ENCODE measurements at places on chromosomes 11 and 22.

DNA sequence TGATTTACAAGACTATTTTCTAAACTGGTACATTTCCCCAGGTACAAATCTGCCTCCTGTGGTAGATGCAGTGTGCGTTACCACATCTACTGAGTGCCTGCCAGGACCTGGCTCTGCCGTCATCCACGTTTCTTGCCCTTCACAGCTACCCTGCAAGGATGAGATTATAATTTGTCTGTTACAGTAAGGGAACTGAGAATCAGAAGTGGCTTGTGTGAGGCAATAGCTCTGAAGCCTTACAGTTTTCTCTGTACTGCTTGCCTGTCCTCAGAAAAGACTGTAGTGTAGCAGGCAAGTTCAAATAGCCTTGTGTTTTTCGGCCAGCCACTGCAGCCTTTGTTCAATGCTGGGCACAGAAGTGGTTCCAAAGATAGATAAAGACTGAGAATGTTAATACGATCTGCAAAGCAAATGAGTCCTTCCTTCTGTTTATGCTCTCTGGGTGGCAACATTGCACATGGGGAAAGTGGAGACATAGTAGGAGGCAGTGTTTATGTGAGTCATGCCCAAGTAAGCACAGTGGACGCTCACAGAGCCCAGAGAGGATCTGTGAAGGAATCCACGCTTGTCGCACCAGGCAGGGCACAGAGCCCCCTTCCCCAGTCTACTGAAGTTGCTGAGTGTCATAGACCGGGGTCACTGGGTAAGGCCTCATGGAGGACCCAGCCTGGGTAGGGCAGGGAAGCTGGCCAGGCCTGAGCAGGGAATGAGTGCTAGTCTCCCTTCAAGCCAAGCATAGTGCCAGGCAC, 49.1 kb downstream of the MICAL2 start:
- DNase-seq: no peak

- DNase-seq: no peak
Observed at GRCh38 chr11:86637988-86638387, 34.4 kb downstream of the ME3 start.

DNA sequence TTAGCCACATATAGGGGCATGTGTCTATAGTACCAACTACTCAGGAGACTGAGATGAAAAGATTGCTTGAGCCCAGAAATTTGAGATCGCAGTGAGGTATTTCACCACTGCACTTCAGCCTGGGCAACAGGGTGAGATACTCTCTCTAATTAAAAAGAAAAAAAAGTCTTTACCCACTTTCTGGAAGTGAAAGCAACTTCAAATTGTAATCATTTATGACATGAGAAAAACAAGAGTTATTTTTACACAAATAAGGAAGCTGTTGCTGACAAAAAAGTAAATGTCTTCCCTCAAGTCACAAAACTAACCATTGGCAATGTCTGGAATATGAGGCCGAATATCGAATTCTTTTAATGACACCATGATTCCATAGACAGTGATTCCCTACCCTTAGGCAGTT, 71.4 kb downstream of the GLYATL1 start:
- no peak for DNase-seq

DNA sequence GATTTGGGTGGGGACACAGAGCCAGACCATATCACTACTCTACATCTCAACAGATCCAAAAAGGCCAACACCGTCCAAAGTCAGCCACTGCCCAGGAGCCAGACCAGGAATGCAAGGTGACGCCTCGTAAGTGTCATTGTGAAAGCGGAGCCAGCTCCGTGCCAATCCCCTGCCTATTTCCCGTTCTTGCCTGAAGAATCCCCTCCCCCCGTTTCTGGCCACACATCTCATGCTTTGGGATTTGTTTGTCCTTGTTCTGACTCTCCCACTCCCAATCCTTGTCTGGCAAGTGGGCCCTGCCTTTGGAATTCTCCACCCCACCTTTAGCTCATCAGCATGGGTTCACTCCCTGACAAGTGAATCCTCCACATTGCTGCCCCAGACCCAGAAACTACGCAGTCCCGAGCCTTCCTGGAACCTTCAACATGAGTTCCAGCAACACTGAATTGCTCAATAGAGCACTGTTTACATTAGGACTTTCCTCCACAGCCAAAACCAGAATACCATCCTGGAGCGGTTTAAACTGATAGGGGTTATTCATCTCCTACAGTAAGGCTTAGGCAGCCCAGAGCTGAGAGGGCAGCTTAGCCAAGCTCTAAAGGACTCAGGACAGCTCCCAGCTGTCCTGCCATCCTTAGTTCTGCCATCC, 6.0 kb upstream of the SLC35C1 start:
- peak; percentile 8 for DNase-seq

DNA sequence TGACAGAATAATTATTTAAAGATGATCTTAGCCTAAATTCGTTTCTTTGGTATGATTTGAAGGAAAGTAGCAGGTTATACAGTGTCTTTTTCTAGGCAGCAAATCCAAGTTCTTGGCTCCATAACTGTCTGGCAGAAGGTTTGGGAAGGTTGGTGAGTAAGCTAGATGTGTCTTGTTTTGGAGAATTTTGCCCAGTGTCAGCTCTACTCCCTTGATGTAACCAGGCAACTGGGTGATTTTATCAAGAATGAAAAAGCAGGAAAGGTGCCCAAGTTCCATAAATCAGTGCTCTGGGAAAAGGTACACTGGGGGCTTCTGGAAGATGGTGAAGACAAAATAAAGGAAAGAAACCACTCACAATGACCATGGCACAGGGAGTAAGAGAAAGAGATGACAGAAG, 71.5 kb upstream of the USP47 start:
- DNase-seq: no peak

DNA sequence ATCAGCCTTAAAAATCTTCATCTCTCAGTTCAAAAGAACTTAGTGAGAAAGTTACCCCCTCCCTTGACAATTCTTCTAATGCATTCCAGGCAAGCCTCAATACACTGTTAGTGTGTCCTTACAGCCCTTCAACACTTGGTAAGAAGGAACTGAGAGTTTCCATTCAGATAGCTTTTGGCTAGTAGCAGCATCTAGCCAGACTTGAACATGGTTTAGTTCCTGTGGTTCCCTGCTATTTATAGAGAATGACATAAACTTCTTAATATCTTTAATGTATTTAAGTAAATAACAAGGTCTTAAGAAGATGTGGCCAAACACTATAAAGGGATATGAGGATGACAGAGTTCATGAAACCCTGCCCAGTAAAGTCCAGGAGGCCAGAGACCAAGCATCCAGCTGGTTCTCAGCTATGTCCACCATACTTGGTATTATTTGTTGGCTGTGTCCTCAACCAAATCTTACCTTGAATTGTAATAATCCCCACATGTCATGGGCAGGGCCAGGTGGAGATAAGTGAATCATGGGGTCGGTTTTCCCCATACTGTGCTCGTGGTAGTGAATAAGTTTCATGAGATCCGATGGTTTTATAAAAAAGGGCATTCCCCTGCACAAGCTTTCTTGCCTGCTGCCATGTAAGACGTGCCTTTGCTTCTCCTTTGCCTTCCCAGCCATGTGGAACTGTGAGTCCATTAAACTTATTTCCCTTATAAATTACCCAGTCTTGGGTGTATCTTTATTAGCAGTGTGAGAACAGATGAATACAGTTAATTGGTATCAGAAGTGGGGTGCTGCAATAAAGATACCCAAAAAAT, 132.4 kb downstream of the LARGE1 start:
- DNase-seq: no peak

GRCh38 chr11:84430661-84431060, 1144.5 kb upstream of the CCDC90B start:
- DNase-seq: no peak

GRCh38 chr11:111334532-111335502, 36.5 kb downstream of the POU2AF3 start:
- DNase-seq: peak; percentile 70

DNA sequence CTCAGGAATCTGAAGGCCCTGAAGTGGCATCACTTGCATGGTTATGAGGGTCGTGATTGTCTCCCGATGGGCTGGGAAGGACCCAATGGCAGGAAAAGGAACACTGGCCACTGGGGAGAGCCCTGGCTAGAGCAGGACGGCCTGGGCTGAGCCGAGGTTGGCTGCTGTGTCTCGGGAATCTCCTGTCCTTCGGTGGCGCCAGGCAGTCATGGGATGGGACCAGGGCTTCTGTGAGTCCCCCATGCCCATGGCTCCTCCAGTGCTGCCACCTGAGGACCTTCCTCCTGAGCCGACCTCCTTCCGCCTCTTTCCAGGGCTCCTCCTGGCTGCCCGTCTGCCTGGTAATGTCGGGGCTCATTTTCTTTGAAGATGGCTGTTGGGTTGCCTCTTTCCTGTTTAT, 1394.0 kb downstream of the BRD1 start:
- DNase-seq: no peak

GRCh38 chr11:69559181-69559580, 77.7 kb downstream of the LINC01488 start:
- DNase-seq: no peak

DNA sequence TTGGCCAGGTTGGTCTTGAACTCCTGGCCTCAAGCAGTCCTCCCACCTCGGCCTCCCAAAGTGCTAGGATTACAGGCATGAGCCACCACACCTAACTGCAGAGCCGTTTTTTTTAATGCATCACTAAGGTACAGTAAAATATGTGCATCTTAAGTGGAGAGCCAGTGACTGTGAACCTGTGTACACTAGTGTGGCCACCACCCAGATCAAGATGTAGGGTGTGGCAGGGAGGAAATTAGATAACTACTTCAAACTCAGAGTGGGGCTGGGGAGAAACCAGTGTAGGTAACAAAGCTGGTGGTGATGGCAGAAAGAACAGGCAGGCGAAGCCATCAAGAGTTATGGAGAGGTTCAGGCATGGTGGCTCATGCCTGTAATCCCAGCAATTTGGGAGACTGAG, 14.4 kb downstream of the SNAP29 start:
- DNase-seq: no peak

- DNase-seq: no peak
Observed at GRCh38 chr11:69684651-69685050, 9.5 kb upstream of the LTO1 start.

GRCh38 chr11:67117672-67118180, 1.3 kb upstream of the KDM2A start:
- DNase-seq: peak; percentile 40

- DNase-seq: no peak
Observed at GRCh38 chr22:42336527-42337227, 66.2 kb upstream of the TCF20 start.

DNA sequence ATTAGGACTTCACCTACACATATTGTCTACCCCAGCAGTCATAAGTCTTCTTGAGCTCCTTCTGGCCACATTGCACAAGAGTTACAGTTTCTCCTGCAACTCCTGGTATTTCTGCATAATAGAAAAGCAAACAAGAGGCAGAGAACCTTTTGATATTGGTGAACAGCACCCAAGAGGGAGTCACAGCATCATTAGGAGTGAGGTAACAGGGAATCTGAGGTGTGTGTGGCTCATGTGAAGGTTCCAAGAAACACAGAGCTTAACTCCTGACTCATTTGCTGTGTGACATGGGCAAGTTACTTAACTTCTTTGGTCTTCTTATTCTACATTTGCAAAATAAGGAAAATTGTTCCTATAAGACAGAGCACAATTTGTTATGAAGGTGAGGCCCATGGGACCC, 374.6 kb downstream of the INSC start:
- no peak for DNase-seq

GRCh38 chr11:72793425-72794367, at the start of gene STARD10:
Gene STARD10, minus strand, starts transcription at chr11:72794047. Its CDS starts 12,866 bp downstream, at chr11:72781181.
- DNase-seq: peak; percentile 93

- DNase-seq: peak; percentile 66
Observed at GRCh38 chr11:132125988-132126871, 755.8 kb downstream of the NTM start.

DNA sequence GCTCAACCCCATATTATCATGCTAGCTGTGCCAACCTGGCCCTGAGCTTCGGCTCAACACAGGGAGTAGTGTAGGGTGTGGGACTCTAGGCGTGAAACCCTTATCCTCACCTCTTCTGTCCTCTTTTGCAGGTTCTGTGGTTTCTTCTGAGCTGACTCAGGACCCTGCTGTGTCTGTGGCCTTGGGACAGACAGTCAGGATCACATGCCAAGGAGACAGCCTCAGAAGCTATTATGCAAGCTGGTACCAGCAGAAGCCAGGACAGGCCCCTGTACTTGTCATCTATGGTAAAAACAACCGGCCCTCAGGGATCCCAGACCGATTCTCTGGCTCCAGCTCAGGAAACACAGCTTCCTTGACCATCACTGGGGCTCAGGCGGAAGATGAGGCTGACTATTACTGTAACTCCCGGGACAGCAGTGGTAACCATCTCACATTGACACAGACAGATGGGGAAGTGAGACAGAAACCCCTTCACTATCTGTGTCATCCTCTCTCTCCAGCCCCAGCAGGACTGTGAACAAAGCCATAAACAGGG, 76.4 kb downstream of the GGTLC2 start:
- no peak for DNase-seq

DNA sequence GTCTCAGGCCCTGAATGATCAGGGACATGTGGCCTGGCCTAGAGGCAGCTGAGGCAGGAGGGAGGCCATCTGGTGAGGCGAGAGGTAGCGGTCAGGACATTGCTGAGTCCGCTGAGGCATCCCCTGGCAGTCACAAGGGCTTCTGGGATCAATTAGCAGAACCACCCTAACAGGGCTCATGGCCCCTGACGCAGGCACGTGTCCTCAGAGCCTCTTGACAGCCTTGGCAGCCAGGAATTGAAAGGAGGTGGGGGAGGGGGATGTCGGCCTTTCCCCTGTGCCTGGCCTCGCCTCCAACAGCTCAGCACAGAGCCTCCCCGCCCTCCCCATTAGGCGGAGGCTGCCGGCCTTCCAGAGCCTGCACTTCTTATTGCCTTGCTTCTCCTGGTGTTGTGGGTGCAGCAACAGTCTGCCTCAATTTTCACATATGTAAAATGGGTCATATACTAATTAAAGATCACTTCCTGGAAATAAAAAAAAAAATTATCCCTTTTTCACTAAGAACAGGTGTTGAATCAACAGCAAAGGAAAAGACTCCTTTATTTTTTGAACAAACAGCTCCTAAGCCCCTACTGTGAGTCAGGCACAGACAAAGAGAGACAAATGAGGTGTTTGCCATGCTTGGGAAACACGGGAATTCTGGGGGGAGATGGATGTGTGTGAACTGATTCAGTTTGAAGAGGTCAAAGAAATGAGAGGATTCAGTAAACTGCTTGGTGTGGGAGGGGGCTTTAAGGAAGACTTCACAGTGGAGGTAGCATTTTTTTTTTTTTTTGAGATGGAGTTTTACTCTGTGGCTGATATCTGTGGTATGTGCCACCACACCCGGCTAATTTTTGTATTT, 55.3 kb downstream of the NFAM1 start:
- peak; percentile 43 for DNase-seq

- DNase-seq: no peak
Observed at GRCh38 chr11:125036933-125037332, 26.2 kb upstream of the SLC37A2 start.

DNA sequence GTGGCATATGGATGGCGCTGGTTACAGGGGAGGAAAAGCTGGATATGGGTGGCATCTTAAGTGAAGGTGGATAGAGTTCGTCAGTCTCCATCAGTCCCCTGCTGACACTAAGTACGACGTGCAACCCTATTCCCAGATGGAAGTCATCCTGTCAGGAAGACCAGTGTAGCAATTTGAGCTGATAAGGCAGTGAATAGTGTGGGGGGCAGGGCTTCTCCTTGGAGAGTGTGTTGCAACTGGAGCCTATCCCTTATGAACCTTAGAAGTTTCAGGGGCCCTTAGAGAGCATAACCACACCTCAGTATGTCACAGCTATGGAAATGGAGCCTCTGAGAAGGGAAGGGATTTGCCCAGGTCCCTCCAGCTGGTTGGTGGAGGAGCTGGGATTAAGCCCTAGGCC, 36.1 kb upstream of the ANKK1 start:
- DNase-seq: no peak
